ENCODE measurements at places on chromosomes 16 and 17.

DNA sequence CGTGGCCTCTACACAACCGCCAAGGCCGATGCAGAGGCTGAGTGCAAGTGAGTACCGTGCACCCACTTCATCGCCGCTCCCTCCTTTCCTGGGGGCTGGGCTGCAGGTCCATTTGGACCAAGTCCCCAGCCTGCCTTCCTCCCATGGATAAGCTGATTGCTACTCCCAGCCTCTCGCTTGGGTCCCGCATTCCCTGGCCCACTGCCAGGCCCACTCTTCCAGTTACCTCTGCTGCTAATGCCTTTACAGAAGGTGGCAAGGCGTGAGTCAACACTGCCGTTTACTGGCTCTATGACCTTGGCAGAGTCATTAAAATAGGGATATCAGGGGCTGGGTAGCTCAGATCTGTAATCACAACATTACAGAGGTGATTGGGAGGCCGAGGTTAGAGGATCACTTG is 11.2 kb downstream of the SULT1A2 start:
- no peak for DNase-seq

DNA sequence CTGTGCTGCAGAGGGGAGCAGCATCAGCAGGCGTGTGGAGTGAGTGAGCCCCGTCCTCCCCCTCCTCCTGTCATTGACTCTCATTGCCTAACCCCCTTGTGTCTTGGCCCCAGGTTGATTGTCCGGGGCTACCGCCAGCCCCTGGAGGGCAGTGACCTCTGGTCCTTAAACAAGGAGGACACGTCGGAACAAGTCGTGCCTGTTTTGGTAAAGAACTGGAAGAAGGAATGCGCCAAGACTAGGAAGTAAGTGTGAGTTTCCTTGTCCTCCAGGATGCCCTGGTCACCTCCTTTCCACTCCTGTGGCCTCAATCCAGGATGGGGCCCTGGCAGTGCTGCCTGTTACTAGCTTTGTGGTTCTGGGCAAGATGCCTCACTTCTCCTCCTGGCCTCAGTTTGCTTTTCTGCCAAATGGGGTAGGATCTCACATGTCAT is 87.0 kb downstream of the ABCC1 start:
- no peak for DNase-seq

- DNase-seq: no peak
Observed at GRCh38 chr16:67223992-67224391, 2.9 kb upstream of the TMEM208 start.

DNA sequence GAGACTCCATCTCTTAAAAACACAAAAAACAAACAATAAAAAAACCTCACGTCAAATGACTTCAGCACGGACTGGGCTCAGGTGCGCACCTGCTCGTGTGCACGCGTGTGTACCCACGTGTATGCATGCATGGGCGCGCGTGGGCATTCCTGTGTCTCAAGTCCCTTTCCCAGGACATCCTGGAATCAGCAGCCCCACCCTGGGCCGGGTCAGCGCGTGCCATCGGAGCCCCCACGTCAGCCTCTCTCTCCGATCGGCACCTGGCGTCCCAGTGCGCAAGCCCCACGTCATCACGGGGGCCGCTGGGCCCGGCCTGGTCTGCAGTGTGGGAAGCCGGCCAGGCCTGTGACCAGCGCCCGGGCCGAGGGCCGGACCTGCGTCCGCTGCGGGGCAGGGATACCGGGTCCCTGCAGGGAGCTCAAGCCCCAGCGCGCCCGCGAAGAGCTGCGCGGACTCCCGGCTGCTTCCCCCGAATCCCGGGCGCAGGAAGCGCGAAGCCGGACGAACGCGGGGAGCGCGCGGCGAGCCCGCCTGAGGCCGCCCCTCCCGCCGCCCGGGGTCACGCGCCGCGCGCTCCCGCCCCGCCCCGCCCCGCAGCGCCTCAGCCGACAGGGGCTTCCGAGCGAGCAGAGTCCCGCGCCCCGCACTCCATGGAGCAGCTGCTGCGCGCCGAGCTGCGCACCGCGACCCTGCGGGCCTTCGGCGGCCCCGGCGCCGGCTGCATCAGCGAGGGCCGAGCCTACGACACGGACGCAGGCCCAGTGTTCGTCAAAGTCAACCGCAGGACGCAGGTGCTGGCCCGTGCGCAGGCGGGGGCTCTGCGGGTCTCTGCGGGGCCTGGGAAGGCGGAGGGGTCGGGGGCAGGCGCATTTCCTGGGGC is at the start of gene FN3K:
Gene FN3K (plus strand): TSS at position 629 of the 880 bp plus-strand sequence. CDS start 22 bp downstream, at position 651.
- DNase-seq: peak; percentile 59

DNA sequence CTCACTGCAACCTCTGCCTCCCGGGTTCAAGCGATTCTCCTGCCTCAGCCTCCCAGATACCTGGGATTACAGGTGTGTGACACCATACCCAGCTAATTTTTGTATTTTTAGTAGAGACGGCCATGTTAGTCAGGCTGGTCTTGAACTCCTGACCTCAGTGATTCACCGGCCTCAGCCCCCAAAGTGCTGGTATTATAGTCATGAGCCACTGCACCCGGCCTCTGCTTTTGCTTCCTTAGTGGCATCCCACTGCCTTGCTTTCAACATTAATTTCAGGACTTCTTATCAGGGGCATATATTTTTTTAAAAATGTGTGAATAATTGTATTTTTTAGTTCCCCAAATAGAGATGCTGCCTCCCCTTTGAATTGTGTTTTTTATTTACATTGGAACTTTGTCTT is 98.8 kb downstream of the SYCE1L start:
- DNase-seq: no peak

GRCh38 chr17:31538080-31538762 is 146.7 kb downstream of the RAB11FIP4 start:
- no peak for DNase-seq

DNA sequence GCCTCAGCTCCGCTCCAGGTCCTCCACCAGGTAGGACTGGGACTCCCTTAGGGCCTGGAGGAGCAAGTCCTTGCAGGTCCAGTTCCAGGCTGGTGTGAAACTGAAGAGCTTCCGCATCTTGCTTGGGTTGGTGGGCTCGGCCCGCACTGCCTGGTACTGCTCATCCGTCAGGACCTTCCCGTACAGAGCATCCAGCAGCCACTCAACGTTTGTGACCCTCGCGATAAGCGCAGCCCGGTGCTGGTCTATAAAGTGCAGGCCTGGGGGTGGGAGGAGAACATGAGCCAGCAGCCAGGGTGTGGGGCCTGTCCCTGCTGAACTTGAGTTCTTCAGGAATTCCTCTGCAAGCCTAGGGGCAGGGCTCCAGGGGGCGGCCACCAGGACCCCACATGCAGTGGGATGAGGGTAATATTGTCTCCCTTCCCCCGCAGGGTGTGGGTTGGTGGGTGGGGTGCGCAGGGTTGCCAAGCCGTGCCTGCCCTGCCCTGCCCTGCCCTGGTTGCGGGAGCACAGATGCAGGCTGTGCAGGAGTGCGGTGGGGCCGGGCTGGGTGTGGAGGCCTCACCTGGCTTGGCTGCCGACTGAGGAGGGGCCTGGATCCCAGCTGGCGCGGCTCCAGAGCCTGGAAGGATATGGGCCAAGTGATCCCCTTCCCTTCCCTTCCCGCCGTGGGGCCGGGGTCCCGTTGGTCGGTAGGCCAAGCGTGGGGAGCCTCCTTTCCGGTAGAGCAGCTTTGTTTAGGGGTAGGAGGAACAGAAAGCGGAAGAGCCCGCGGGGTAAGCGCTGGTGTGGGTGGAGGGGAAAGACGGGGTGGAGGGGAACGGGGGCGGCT is 762 bp downstream of the PYCARD start:
- peak; percentile 59 for DNase-seq

GRCh38 chr17:41784207-41784744 is 2.2 kb downstream of the JUP start:
- no peak for DNase-seq

- no peak for DNase-seq
Observed at GRCh38 chr17:32880671-32881453, 3.9 kb upstream of the MYO1D start.

DNA sequence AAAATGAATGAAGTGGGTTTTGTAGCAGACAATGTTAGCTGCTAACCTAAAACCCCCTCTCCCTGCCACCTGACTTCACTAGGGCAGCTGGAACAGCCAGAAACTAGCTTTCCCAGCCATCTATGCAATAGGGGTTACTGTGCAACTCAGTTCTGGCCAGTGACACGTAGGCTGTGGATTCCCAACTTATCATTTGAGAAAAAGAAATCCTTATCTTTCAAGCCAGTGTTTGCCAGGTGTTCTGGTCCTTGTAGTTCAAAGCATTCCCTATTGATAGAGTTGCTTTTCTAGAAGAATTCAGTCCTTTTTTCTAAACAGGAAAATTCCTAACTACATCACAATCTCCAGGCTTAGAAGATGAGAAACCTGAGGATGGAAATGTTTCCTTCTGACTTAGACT is 144.5 kb upstream of the ELAC2 start:
- DNase-seq: no peak

GRCh38 chr16:30127993-30128392 is 5.0 kb upstream of the MAPK3 start:
- no peak for DNase-seq

DNA sequence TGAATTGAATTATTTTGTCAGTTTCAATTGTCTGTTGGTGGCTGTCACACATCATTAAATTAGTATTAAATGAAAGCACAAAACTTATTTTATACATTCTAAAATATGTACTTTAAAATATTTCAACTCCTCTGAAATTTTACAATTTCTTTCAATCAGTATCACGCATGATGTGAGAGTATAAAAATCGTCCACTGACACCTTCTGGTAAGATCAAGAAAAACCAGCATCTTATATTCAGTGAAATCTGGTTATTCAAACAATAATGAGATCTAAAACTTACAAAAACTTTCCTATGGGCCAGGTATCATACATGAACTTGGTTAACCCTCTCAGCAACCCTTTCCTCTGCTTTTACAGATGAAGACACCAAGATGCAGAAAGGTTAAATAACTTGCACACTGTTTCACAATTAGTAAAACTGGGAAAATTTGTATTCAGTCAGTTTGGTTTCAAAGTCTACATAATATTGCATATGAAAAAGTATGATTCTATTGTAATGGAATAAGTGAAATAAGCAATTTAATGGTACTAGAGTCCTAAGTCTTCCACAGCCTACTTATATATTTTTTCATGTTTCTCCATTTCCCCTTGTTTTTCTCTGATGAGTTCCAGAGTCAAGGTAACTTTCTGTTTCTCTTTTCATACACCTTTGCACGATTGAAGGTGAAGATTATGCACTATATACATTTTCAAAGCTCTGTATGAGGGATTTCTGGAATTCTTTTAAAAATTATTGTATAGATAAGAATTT is 58.7 kb downstream of the EFCAB5 start:
- DNase-seq: no peak

DNA sequence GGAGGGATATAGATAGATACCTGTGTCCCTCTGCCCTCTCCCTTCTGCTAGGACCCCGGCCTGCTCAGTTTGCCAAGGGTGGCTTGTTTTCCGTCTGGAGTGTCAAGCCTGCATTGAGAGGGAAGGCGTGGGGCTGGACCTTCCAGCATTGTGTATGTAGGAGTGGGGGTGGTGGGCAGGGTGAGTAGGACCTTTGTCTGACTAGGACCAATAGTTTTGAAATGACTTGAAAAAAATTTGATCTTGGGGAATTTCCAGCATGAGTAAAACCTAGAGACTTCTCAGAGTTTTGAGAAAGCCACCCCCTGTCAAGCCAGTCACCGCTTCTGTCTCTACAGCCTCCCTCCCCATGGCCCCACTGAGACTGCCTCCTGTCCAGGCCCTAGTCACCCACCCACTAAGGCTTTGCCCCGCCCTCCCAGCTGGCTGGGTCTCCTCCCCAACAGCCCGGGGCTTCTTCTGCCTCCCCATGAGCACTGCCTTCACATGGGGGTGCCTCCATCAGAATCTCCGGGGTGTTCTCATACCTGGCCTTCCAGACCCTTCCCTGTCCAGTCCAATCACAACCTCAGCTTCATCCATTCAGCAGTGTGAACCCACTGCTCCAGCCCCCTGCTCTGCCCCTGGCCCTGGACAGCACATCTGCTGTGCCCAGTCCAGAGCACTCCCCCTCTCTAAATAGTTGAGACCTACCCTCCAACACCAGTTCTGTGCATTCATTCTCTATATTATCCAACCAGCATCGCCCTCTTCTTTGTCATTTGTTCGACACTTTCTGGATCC is 207.0 kb downstream of the MSI2 start:
- DNase-seq: no peak

- peak; percentile 13 for DNase-seq
Observed at GRCh38 chr17:45256114-45256966, 5.6 kb downstream of the SPATA32 start.

- DNase-seq: no peak
Observed at GRCh38 chr16:5042574-5043171, 8.9 kb upstream of the NAGPA start.

GRCh38 chr16:27417047-27417671 is 15.2 kb downstream of the IL21R start:
- DNase-seq: no peak

DNA sequence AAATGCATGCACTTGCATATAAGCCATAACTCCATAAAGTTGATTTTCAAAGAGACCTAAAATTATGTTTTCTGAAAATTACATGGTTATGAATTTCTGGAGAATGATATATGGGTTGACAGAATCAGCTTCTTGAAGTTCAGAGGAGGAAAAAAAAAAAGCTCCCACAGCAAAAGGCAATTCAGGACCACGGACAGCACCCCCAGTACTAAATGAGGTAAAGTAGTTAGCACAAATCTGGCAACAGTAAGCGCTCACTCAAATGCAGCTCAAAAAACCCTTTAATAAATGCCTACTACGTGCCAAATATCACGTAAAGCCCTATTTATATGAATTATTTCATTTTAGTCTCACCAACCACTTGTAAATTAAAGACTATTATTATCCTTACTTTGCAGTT is 135.2 kb downstream of the SHISA9 start:
- peak; percentile 19 for DNase-seq

GRCh38 chr16:81394966-81395655 is 49.5 kb upstream of the CMIP start:
- no peak for DNase-seq

DNA sequence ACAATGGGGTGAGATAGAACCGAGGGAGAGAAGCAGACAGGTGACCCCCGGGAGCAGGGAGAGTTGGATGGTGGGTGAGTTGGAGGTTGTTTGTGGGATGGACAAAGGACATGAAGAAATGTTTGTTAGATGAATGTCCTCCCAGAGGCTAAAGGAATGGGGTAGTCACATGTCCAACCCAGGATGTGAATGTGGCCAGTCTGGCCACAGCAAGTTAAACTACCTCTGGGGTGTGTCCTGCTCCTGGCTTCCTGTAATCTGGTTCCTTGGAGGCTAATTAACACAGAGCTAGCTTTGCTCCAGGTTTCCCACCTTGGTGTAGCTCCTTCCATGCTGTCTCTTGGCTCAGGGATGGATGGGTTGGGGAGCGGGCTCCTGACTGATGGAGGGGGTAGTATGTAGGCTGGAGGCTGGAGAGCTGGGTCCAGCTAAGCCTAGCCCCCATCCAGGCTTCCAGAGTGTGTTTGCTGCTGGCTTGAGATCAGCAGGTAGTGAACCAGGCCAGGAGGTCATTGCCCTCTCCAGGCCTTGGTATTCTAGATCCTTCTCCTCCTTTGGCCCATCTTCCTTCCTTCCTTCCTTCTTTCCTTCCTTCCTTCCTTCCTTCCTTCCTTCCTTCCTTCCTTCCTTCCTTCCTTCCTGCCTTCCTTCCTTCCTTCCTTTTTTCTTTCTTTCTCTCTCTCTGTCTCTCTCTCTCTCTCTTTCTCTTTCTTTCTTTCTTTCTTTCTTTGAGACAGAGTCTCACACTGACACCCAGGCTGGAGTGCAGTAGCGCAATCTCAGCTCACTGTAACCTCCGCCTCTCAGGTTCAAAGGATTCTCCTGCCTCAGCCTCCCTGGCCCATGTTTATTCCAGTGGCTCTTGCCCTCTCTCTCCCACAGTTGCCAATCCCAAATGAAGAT is 28.0 kb upstream of the UBE2G1 start:
- no peak for DNase-seq

- peak; percentile 86 for DNase-seq
Observed at GRCh38 chr17:44203731-44204440, 4.2 kb upstream of the ATXN7L3 start.

GRCh38 chr16:47475786-47476185 is 14.7 kb downstream of the PHKB start:
- DNase-seq: no peak

- DNase-seq: no peak
Observed at GRCh38 chr17:19363460-19364035, 1.0 kb upstream of the B9D1 start.

Data from hematopoietic multipotent progenitor cell (in vitro differentiated cells).